ENCODE measurements at places on chromosomes 13 and 19. TPM values are rescaled to one million over a fixed set of nuclear protein-coding genes. Genes with fewer than 3 reads are reported as not detected.

GRCh38 chr13:38483623-38484022 lies 134.0 kb downstream of the UFM1 start:
- no peak for DNase-seq

DNA sequence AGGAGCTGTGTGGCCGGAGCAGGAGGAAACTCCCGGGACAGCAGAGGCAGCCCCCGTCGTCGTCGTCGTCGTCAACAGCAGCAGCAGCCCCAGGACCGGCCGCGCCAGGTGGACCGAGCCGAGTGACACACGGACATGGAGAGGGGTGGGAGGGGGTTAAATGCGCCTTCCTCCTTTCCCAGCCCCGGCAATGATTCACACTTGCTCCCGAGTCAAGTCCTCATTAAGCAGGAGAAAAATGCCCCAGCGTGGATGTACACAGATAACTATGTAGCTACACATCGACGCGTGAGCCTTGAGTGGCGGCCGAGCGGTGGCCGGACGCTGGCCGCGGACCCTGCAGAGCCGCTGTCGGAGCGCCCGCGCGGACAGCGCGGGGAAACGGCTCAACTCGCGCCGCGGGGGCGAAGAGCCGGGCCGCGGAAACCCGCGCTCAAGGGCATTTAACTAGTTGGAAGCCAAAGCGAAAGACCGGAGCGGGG lies 645 bp downstream of the UBL3 start:
- peak; percentile 55 for DNase-seq

Gene TSSK6
- 2.1 TPM for total RNA-seq

GRCh38 chr13:113582841-113583631 lies 1.5 kb upstream of the TFDP1 start:
- DNase-seq: no peak

Gene ANGPTL8
- 0.25 TPM for total RNA-seq

Gene COMP
- total RNA-seq: 0.16 TPM

DNA sequence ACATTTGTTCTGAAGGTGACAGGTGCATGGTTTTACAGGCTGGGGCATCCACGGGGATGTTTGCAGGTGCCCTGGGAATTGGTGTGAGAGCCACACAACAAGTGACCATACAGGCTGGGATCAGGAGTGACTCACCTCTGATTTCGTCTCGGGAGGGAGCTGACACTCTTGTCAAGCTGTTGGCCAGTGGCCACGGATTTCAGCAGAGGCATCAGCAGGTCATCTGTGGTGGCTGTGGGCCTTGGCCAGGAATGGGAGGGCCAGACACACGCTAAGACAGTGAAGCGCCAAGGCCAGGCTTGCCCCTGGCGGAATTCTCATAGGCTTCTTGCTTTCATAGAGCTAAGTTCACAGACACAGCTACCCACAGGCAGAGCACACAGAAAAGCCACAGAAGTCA lies 108.6 kb downstream of the HSPH1 start:
- DNase-seq: no peak

DNA sequence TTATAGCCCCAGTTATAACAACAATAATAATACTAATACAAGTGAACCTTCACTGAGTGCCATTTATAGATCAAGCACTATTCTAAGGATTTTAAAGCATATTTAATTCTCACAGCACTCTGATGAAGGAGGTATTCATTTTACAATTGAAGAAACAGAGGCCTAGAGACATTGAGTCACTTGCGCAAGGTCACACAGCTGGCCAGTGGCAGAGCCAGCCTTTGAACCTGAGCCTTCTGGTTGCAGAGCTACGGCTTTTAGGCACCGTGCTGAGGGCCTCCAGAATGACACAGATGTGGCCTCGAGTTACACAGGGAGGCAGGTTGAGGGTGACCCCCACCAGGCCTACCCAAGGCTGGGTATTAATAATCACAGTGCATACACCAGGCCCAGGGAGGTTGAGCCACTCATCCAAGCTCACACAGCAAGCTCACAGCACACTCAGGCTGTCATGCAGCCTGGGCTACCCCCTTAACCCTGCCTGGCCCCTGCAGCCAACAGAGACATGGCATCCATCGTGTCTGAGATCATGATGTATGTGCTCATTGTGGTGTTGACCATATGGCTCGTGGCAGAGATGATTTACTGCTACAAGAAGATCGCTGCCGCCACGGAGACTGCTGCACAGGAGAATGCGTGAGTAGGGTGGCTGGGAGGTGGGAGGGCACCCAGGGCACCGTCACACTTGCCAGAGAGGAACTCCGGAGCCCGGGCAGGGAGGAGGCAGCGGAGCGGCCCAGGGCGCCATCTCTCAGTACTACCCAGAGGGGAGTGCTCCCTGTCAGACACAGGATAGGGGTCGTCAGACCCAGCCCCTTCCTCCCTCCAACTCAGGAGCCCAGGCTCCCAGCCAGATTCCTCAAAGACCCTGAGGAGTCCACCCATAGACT lies 2.7 kb upstream of the HPN start:
- no peak for DNase-seq

GRCh38 chr13:38473305-38473704 lies 123.7 kb downstream of the UFM1 start:
- DNase-seq: no peak

DNA sequence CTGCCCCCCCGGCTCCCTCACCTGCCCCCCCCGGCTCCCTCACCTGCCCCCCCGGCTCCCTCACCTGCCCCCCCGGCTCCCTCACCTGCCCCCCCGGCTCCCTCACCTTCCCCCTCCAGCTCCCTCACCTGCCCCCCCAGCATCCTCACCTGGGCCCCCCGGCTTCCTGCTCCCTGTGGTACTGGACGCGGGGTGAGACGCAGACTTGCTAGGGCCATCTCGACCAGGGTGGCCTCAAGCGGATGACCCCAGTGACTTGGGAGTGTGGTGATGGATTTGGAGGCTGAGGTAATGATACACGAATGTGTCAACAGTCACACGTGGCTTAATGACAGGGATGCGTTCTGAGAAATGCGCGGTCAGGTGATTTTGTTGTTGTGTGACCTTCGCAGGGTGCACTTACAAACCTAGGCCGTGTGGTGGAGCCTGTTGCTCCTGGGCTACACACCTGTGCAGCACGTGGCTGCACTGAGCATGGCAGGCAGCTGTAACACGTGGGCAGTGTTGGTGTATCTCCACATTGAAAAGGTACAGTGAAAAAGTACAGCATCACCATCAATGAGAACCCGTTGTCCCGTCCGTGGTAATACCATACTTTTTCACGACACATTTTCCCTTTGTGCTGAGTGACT lies 197.8 kb downstream of the TEX29 start:
- no peak for DNase-seq

Measured in mesothelial cell of epicardium (in vitro differentiated cells).